ENCODE measurements at places on chromosomes 5 and 9.

GRCh38 chr9:18756712-18757125 is 276.3 kb downstream of the SAXO1 start:
- DNase-seq, result peak; percentile 52

DNA sequence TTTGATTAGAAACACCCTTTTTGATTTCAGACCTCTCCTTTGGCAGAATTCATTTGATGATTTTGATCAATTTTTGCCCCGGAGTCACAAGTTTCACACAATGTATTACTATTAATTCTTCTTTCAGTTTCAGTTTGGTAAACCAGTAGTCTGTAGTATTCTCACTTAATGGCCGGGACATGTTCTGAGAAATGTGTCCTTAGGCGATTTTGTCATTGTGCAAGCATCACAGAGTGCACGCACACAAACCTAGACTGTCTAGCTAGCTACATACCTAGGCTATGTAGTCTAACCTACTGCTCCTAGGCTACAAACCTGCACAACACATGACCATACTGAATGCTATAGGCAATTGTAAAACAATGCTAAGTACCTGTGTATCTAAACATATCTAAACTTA is 662.5 kb downstream of the IRX1 start:
- no peak for DNase-seq

- no peak for DNase-seq
These were observed 8.0 kb downstream of the SYNPO start for GRCh38 chr5:150648294-150649107.

GRCh38 chr9:114792396-114792795 is 13.4 kb downstream of the TNFSF15 start:
- DNase-seq, result no peak

DNA sequence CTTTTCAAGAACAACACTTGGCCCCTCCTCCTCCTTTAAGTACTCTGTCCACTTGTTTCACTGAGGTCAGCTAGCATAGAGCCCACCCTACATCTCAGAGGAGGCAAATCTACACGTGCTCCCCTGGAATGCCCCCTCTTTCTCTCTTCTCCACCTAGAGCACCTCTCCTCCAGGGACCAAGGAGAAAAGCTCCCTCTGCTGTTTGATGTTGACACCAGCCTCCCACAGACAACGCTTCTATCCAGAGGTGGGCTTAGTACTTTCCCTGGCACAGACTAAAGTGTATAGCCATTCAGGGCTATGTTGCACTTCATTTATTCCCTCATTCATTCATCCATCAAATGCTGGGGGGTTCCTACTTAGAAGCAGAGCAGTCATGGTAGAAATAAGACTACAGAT is 68.2 kb upstream of the TAF1L start:
- no peak for DNase-seq

DNA sequence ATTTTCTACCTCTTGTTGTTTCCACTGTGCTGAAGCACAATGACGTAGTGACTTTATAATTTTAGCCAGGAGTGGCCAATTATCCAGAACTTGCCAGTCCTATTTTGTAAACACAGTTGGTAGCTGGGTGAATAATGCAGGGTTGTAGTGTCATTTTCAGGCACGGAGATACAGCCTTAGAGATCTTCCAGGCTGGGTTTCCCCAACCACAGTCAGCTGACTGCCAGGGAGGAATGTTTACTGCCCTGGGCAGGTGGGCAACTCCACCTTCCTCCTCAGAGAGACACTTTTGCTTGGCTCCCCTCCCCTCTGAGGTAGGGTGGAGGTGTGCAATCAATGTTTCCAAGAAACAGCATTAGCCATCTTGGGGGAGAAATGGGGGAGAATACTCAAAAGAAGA is 228.1 kb upstream of the NR4A3 start:
- no peak for DNase-seq

- no peak for DNase-seq
These were observed 61.7 kb downstream of the SLC38A9 start for GRCh38 chr5:55650386-55650785.

GRCh38 chr9:17624571-17624970 is 45.7 kb downstream of the SH3GL2 start:
- DNase-seq, result no peak

- no peak for DNase-seq
These were observed 441.9 kb upstream of the PIK3R1 start for GRCh38 chr5:67773411-67774266.

GRCh38 chr5:132668706-132669454 is 4.9 kb upstream of the IL4 start:
- no peak for DNase-seq

DNA sequence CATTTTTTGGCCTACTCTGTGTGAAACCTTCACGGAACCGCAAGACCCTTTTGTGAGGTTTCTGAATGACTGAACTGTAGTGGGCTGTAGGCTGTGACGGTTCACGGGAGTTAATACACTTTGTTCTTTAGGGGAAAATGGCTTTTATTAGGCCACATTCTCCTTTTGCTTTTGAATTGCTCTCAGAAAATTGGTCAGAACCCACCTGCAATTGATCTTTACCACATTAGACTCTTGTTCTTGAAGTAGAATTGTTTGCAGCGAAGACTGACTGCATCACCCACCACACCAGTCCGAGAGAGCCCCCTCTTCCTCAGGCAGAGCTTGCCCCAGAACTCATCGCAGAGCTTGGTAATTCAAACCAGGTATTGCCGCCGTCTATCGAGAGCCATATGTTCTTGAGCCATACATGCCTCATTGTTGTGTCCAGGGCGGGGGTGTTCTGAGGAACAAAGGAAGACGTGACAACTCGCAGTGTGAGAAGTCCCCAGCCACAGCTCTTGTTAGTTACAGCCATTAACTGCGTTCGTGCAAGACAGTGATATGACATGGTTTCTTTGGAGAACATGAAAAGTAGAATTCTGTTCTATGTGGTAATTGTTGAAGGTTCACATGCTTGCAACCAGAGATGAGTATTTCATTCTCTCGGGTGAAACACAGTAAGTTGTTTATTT is 166.4 kb upstream of the OTULINL start:
- no peak for DNase-seq

- DNase-seq, result no peak
These were observed 6.2 kb downstream of the KCNT1 start for GRCh38 chr9:135708164-135708563.

DNA sequence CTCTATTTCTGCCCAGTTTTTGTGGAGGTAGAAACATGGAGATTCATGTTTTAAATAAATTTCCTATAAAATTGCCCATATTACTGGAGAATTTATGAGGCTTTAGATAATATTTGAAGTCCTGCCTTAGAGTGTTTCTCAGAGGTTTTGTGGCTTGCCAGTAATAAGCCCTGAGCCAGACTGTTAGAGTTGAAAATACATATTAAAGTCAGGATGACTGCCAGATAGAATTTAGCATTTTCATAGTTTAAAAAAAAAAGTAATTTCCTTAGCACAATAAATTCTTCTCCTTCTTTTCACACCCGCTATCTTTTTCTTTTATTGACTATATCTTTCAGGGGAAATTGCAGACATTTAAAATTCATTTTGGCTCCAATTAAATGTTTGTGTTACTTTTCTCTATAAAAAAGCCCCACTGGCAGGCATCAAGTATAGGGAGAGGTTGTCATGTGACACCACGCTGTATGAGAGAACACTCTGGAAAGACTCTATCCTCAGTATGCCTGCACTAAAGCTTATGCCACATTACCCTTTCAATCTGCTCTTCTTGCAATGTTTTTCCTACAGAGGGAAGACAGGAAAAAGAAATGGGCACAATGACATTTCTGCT is 135.2 kb downstream of the MPDZ start:
- DNase-seq, result no peak

GRCh38 chr9:98879963-98880310 is 63.8 kb upstream of the COL15A1 start:
- DNase-seq, result no peak

DNA sequence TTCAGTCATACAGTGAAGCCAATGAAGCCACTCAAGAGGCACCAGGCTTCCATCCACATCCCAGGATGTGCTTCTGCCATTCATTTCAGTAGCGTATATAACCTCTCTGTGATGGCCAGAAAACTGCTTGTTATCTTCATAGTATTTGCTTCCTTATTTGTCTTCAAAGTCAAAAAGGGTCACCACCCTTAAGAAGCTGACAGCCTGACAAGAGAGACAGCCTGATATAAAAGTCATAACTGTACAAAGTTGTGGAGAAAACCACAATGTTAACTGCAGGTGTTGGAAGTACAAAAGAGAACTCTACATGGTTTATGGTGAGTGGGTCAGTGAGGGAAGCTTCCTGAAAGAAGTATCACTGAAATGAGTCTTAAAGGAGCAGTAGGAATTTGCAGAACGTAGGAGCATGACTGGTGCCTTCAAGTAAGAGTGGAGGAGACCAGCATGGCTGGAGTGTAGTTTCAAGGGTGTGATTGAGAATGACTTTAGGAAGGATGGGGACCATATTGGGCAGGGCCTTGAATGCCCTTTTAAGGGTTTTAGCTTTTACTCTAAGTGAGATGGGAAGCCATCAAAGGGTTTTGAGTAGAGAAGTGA is 33.7 kb downstream of the NIM1K start:
- no peak for DNase-seq

DNA sequence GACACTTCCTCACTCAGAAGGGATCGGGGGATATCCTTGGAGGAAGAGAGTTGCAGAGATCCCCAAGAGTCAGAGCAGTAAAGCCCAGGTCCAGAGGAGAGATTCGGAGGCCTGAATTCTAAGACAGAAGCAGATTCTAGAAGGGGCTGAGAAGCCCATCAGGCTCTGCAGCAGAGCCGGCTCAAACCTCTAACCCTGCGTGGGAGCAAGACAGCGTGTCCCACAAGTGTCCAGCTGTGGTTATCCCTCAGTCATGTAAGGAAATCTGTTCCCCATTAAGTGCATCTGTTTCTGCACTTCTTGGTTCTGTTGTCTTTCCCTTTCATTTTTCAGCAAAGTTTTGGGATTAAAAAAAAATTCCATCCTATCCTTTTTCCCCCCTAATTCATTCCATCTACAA is 4.8 kb upstream of the DIAPH1 start:
- no peak for DNase-seq

- no peak for DNase-seq
These were observed 31.9 kb upstream of the PCSK5 start for GRCh38 chr9:75858497-75859092.

- DNase-seq, result peak; percentile 57
These were observed 177.8 kb downstream of the NIPBL start for GRCh38 chr5:37054391-37054790.

GRCh38 chr9:70533492-70533891 is 119.0 kb upstream of the KLF9 start:
- no peak for DNase-seq

DNA sequence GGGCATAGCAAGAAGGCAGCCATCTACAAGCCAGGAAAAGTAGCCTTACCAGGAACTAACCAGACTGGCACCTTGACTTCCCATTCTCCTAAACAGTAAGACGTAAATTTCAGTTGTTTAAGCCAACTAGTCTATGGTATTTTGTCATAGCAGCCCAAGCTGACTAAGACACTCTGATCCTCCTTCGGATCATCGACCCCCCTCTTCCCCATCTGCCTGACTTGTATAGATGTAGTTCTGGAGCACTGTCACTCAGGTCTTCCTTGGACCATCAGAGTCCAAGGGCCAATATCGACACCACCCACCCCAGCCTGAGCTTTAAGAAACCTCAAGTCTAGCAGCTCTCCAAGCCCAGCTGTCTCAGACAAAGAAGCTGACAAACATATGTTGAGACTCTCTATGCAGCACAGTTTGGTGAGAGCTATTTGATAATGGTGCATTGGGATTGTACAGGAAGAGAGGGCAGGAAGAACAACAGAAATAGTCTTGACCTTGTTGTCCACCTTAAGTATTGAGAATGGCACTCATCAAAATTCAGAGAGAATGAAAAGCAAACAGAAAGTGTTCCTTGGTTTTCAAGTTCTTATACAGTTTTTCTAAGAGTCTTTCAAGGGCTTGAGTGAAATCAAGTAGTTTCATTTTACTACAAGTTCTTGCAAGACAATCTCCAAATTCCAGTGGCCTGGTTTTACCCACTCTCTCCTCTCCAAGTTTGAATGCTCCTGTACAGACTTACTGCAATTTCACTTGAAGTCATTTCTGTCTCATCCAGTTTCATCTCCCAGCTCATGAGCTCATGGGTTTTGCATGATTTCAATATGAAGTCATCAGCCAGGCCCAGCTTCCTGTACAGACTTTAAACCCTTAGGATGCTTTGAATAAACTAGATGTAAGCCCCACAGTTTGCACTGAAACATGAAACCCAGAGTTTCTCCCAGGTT is 122.3 kb upstream of the RAI14 start:
- no peak for DNase-seq

DNA sequence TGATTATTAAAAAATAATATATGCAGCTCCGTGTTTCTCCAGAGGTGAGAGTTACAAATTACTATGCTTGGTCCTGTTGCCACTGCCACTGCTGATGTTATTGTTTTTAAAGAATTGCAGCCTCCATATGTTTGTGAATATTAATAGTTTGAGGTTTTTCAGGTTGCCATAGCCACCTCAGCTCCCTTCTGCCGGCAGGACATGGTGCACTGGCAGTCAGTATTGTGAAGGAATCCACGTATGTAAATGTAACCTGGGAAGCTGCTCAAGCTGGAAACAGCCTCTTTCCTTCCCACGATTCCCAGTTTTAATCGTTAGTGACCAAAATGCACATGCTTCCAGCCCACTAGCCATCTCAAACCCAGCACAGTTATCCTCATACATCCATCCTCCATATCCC is 184.4 kb upstream of the CCNG1 start:
- no peak for DNase-seq

GRCh38 chr9:33781736-33782135 is 13.6 kb upstream of the PRSS3 start:
- DNase-seq, result no peak

DNA sequence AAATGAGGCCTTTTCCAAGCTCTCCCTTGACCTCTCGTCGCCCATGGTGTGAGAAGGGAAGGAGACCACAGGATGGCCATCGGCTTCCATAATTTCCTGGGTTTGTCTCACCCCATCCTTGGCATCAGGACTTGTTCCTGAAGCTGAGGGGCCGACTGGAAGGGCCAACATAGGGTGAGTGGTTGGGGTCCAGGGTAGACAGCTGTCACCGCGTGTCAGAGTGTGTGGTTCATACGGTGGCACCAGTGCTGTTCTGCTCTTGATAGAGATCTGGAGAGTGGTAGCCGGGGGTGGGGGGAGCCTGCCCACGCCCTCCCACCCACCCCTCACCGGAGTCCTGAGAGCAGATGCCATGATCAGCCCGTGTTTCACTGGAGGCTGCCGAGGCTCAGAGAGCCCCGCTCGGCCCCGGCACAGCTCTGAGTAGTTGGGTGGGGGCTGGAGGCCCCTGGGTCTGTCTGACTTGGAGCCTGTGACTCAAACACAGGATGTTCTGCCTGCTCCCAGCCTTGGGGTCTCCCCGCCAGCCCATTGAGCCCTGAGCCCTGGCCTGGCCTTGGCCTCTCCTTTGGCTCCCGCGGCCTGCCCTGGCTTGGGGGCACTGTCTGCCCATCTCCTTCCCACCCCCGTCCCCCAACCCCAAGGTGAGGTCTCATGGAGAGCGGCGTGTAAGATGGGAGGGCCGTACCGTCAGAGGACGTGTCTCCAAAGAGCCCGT is 53.1 kb upstream of the IER5L start:
- DNase-seq, result no peak

Measured in HAP-1 (cell line).